ENCODE measurements at places on chromosomes 1 and 21.
A peak's percentile ranks its signal among the peaks of the same experiment; 100 is the strongest.

GRCh38 chr1:204564835-204565234 lies 48.6 kb downstream of the MDM4 start:
- no peak for DNase-seq

DNA sequence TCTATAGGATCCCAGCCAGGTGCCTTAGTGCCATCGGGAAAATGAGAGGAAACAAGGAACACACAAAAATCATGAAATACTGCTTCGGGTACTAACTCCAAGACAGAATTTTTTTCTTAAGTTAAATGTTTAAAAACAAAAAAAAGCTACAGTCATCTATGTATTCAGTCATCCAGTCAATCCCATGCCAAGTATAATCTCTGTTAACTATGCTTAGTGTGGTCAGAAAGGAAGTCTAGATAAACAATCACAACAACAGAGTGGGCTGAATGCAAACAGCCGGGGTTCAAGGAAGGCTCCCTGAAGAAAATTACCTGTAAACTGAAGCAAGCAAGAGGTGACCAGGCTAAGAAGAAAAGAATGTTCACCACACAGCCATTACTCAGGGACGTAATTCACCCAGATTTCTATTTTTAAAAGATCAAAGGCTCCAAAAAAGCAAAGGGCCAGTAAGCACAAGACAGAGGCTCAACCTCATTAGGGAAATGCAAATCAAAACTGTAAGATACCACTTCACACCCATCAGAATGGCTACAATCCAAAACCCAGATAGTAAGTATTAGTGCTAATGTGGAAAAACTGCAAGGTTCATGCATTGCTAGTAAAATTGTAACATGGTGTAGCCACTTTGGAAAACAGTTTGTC lies 53.0 kb downstream of the RERE start:
- no peak for DNase-seq

GRCh38 chr1:226181996-226182714 lies 4.4 kb downstream of the ACBD3 start:
- no peak for DNase-seq

- no peak for DNase-seq
Measured at GRCh38 chr1:54404939-54405897, 976 bp downstream of the SSBP3 start.

- DNase-seq: peak; percentile 34
Measured at GRCh38 chr1:184664042-184664660, 90.5 kb downstream of the EDEM3 start.

GRCh38 chr1:178544531-178544930 lies 31.6 kb downstream of the TEX35 start:
- DNase-seq: no peak

DNA sequence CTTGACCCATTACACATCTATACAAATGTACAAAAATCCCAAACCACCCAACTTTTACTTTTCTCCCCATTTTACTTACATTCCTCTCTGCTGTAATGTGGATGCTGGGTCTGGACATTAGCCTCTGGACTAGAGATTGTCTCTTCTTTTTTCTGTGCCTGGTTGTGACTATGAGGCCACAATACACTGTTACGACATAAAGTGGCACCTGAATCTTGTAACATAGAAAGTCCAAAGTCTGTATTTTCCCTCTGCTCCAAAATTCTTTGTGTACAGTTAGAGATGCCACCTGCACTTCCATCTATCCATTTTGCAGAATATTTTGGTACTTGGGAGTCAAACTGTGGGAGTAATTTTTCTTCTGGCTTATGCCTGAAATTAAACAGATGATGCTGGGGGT lies 22.7 kb downstream of the C21orf91 start:
- no peak for DNase-seq

GRCh38 chr1:201463071-201463552 lies 5.9 kb downstream of the PHLDA3 start:
- DNase-seq: no peak

DNA sequence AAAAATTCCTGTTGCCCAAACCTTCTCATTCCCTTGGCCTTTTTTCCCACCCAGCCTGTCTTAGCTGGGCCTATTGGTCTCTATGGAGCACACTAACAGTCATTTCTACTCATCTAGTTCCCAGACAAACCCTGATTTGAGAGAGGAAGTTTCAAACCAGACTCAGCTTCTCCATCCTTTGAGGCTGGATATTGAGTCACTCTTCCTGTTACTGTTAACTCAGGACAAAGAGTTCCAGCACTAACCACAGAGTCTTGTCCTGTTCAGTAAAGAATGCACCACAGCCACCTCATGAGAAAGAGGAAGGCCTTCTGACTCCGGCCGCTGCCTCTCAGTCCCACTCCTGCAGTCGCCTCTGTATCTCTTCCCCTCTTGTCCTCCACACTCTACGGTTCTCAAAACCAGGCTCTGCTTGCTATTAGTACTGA lies 137.8 kb downstream of the PTPRC start:
- no peak for DNase-seq

- DNase-seq: peak; percentile 85
Measured at GRCh38 chr1:98388441-98388840, 273.1 kb upstream of the SNX7 start.

- DNase-seq: no peak
Measured at GRCh38 chr1:89602871-89603404, 30.0 kb upstream of the LRRC8C start.

- no peak for DNase-seq
Measured at GRCh38 chr1:55815745-55816455, 600.7 kb upstream of the USP24 start.

DNA sequence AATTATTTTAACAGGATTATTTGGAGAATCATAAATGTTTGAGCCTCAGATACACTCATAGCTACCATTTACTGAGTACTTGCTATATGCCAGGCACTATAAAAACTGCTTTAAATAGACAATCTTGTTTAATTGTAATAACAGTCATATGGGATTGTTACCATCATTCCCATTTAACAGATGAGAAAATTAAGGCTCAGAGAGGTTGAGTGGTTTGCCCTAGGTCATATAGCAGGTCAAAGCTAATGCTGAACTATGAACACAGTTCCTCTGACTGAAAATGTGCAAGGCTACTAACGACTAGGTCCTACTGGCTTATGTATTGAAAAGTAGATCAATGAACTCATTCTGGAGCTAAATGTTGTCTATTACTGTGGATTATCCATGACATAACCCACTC lies 63.4 kb downstream of the DDR2 start:
- no peak for DNase-seq

- no peak for DNase-seq
Measured at GRCh38 chr1:226738421-226738994, 574 bp downstream of the ITPKB start.

DNA sequence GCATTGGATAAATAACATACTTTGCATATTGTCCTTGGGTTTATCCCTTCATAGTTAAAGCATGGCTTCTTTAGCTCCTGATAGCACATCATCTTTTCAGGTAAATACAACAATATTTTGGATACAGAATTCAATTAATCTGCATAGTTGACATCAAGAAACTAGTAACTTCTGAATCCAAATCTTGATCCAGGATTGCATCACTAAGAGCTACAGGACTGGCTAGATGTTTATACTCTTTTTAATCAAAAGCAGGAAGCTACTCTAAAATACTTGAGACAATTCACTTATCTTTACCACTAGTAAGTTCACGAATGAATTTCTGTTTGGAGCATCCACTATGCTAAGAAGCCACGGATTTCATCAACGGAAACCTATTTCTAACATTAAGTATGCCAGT lies 54.2 kb upstream of the SLC44A3 start:
- no peak for DNase-seq

GRCh38 chr21:45322231-45322959 lies 34.7 kb upstream of the POFUT2 start:
- DNase-seq: no peak

DNA sequence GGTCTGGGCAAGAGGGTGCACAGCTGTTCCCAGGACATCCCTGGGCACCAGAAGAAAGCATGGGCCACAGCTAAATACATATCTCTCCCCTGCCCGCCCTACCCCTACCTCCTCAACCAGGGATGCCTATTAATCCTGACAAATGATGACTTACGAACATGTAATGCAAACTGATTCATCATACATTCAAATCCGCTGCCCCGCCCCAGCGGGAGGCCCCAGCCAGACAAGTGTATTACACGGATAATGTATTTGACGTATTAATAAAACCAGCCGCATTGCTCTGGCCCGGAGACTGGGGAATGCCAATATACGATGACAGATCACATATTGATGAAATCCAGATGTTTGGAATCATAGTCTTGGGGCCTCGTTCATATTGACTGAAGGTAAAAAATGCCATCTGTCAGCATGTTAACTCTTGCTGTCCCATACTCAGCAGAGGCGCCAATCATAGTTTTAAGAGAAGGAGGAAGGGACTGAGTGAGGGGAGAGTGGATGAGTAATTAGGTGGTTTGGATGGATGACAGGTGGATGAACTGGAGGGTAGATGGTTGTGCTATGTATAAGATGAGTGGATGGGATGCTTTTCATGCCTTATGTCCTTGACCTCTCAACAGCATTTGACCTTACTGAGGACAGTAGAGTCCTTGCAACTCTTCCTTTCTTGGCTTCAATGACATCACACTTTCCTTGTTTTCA lies 68.2 kb downstream of the TMEM53 start:
- DNase-seq: no peak

- no peak for DNase-seq
Measured at GRCh38 chr1:203196371-203196770, 9.9 kb upstream of the CHI3L1 start.

DNA sequence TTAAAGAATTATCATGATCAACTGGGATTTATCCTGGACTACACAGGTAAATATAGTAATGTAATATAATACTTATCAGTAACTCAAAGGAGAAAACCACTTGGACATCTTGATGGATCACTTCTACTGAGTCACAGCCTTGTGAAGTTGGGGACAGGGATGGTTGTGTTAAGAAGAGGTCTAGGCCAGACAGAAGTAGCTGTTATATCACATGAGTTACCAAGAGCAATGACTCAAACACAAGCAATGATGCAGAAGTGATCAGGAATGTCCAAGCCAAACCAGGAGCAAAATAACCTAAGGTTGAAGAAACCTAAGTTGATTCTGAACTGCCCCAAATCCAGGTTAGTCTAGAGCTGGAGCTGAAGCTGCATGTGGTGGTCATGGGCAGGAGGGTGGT lies 424.5 kb upstream of the DAB1 start:
- no peak for DNase-seq

DNA sequence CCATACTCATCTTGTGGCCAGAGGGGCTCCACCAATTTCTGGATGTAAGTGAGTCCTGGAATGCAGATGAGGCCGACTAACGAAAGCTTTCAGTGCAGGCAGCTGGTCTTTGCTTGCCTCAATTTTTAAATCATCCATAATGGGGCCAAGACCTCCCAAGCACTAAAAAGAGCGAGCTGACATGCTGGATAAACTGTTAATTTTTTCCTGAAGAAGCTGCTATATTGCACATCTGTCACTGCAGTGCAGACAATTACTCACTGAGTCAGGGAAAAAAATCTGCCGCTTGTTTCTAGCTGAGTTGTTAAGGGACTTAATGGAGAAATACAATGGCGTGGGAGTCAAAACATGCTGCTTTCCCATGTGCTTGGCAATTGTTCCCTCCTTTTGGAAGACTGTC lies 205.5 kb downstream of the GPATCH2 start:
- no peak for DNase-seq

- no peak for DNase-seq
Measured at GRCh38 chr21:25501462-25501861, 105.8 kb downstream of the MRPL39 start.

DNA sequence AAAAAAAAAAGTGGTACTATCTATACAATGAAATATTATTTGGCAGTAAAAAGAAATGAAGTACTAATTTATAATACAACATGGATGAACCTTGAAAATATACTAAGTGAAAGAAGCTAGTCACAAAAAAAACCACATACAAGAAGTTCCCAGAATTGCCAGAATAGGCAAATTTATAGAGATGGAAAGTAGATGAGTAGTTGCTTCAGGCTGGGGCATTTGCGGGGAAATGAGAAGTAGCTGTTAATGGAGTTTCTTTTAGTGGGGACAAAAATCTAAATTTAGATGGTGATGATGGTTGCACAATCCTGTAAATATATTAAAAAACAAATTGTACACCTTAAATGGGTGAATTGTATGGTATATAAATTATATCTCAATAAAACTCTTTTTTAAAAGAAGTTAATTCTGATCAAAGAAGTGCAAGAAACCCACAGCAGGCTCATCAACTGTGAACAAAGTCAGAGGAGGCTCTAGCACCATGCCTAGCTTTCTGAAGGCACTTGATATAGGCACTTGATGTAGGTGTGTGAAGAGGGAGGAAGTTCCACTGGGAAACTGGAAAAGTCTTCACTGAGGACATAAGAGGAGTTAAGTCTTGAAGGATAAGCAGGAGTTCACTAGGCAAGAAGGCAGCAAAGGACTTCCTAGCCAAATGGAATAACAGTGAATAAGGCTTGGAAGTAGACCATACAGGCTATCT lies 52.5 kb downstream of the DMAP1 start:
- no peak for DNase-seq

DNA sequence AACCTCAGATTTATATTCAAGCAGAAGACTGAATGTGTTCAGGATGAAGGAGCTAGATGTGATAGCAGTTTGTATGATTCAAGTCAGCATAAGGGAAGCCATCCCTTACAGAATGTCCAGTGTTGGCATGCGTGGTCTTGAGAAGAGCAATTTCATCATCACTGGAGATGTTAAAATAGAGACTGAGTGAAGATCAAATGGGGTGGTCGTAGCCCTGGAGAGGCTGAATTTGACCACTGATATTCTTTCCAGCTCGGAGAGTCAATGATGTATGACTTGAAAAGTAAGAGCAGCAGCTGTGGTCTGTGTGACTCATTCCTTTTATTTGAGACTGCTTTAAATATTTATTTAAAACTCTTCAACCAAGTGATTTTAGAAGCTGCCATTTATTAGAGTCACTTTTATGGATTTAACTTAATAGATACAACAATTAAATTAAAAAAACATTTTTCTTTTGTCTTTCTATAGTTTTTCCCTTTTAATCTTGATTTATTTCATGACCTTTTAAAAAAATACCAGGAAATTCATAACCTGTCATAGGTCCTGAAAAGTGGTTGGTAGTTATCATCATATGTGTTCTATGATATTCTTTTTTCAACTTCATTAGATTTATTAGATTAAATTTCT lies 15.5 kb downstream of the FMN2 start:
- DNase-seq: no peak

GRCh38 chr1:232538224-232538942 lies 91.5 kb downstream of the SIPA1L2 start:
- DNase-seq: peak; percentile 25

DNA sequence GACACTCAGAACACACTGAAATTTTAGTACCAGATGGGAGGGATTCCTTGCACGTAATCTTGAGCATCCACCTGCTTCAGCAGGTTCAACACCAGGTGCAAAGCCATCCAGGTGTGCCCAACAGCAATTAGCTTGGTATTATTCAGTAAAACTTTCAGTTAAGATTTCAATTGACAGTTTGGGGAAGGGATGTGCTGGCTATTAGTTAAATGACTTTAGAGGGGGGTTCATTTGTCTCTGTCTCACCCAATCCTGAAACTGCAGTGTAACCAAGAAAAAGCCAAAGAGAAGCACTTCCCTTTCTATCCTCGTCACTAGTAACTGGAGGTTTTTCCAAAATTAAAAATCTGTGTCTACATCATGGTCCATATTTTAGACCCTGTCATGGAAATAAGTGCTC lies 90.9 kb downstream of the PIK3R3 start:
- no peak for DNase-seq
